ENCODE measurements at places on chromosomes 11 and 22.

GRCh38 chr11:119975561-119976152 is 162.3 kb downstream of the TRIM29 start:
- no peak for DNase-seq

GRCh38 chr22:24445481-24446259 is 18.3 kb downstream of the ADORA2A start:
- DNase-seq, result no peak

DNA sequence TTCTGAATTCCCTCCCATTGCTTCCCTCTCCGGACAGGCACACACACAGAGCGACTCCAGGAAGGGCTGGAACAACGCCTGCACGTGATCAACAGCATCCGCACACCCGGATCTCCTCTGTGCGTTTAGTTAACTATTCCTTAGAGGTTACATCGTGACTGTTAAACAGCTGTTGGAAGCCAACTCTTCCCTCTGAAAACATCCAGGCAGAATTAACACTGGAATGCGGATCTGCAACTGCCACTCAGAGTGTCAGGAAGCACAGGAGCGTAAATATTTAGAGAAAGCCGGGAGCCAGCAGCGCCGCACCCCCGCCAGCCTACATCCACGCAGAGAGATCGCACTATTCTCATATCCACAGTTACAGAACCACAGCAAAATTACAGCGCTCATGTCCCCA is 46.2 kb downstream of the SHANK2 start:
- DNase-seq, result no peak

GRCh38 chr11:11142430-11142829 is 210.6 kb downstream of the CSNK2A3 start:
- no peak for DNase-seq

DNA sequence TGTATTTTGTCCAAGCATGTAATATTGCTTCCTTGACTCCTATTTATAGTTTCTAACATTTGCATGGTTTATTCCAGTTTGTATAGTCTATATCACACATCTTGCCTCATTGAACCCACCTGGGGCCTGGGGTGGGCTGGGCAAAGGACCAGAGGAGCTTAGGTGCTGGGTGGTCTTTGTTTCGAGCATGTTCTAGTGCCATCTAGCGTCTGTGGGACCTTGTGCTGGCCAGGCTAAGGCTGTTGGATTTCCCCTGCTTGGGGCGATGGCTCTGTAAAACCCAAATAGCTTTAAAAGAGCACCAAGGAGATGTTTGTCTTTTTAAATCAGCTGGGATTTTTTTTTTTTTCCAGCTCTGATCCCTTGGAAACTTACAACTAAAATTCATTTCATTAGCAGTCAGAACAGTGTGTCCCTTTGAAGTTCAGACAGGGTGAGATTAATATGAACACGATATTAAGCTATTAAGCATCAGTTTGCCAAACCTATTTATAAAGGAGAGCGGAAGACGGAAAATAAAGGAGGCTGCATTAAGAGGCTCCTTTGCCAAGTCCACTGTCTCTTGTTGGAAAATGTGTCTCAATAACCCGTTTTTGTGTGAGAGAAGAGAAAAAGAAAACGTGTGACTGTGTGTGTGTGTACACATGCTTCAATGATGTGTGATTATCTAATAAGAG is 157.4 kb downstream of the COMMD9 start:
- DNase-seq, result no peak

- no peak for DNase-seq
Observed at GRCh38 chr11:112100462-112100861, 13.8 kb downstream of the SDHD start.

DNA sequence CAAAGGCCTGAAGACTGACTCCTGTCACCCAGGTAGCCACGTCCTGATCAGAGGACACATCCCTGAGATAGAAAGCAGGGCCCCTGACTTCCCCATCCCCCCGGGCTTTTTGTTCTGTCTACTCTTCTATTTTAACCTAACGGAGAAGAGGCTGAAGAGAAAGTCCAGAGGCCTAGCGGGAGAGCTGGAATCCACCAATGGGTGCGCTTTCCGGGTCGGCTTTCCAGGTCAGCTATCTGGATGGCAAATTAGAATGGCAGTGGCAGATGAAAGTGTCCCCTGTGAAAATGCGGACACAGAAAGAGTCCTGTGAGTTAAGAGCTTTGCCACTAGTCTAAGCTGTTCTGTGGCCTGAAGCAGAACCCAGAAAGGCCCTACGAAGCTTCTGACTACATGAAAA is 13.1 kb upstream of the SERPING1 start:
- no peak for DNase-seq

GRCh38 chr22:25930083-25930482 is 188.1 kb downstream of the MYO18B start:
- DNase-seq, result no peak

- DNase-seq, result no peak
Observed at GRCh38 chr11:63590024-63590788, 24.0 kb downstream of the PLAAT3 start.

DNA sequence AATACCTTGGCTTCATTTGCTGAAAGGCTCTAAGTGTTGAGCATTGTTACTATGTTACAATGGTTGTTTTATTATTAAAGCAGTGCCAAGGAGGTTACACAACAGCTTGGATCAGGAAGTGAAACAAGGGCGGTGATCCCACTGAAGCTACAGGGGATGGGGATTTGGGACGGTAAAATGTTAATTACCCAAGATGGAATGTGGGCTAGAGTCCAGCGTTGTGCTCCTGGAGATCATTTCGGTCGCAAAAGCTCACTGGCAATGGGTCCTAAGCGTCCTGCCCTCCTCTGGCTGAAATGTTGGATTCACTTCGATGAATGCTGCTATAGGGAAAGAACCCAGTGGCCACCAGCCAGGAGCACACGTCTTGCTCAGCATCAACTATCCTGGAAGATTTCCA is 48.3 kb downstream of the FAM83F start:
- no peak for DNase-seq

- no peak for DNase-seq
Observed at GRCh38 chr11:122163053-122163819, 47.2 kb upstream of the BLID start.

DNA sequence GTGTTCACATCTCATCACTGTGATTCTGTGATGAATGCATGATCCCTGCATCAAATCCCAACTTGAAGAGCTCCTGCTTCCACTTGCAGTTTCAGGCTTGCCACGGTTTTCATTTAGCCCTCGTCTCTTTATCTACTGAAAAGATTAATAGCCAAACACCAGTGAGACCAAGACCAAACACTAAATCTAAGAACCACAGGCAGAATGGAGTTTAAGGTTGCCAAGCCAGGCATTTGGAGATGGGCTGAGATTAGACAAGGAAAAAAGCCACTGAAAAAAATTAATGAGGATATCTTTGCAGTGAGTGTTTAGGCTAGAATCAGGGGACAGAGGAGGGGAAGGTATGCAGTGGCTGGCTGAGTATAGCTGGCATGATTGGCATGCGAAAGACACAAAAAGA is 227.2 kb upstream of the BLID start:
- no peak for DNase-seq

DNA sequence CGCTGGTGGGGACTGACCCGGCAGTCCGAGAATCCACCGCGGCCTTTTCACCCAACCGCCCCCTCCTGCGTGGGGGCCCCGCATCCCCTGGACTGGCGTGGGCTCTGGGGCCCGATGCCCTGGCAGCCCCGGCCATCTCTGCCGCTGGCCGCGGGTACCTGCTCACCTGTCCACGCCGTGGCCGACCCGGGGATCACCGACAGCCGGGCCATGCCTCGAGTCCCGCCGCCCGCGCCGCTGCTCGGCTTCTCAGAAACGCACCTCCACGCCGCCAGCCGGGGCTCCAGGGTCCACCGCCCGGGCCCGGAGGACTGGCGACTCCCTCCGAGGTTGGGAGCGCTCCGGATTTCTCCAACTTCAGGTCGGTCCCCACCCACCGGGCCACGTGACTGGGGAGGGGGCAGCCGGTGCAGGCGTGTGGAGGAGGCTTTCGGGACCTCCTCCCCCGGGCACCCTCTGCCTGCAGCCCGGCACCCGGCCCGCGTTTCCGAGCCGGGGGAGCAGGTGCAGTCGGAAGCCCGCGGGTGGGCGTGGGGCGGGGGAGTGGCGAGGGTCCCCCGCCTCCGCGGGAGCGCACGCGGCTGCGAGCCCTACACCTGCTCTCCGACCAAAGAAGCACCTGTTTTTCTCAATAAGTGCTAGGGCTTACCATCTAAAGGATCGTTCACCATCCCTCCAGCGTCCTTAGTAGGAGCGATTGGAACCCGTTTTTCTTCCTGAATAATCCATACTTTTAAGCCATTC is 554 bp upstream of the NRIP3 start:
- DNase-seq, result no peak

Data from HL-60 (cell line).